Choroid plexus epithelial cell (primary cell): ENCODE measurements at places on chromosomes 1 and 21.

GRCh38 chr1:109959974-109960744 is 24.4 kb upstream of the AHCYL1 start:
- DNase-seq = peak; percentile 94

- DNase-seq = peak; percentile 29
Measured at GRCh38 chr1:32100359-32100758, 7.5 kb upstream of the KPNA6 start.

GRCh38 chr1:223695941-223696340 is 16.4 kb upstream of the CAPN2 start:
- peak; percentile 82 for DNase-seq

GRCh38 chr1:119103764-119104163 is 36.7 kb downstream of the WARS2 start:
- DNase-seq = no peak

- DNase-seq = peak; percentile 86
Measured at GRCh38 chr1:111733183-111733991, 5.8 kb downstream of the INKA2 start.
